ENCODE measurements at places on chromosomes 12 and 14.

DNA sequence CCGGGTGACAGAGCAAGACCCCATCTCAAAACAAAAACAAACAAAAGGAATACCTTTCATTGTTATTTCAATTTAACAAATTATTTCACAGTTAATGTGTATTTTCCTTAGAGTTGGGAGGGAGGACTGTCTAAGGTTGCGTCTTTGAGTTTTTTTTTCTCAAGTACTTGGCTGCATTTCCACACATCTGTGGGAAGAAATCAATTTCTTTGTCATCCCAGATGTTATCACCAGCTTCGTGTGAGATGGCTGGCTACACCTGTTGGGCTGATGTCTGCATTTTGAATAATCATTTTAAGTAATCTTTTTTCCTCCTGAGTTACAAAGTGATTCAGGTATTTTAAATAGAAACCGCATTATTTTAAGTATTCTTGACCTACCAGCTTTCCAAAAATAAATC is 59.4 kb downstream of the EML1 start:
- no peak for DNase-seq

DNA sequence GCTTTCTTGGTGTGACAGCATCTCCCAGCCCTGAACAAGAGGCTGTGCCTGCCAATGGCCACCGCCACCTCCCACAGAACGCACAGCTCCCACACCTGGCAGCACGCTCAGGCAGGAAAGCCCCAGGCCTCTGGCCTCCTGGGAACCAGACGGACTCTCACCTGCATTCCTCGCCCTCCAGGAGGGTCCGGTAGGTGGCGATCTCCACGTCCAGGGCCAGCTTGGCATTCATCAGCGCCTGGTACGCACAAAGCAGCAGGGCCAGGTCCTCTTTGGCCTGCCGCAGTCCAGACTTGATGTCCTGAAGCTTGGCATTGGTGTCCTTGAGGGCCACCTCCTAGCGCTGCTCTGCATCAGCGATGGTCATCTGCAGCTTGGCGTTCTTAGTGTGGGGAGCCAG is 12.1 kb upstream of the KRT77 start:
- no peak for DNase-seq

GRCh38 chr14:21669284-21669683 is 4.3 kb downstream of the OR4E1 start:
- DNase-seq = no peak

DNA sequence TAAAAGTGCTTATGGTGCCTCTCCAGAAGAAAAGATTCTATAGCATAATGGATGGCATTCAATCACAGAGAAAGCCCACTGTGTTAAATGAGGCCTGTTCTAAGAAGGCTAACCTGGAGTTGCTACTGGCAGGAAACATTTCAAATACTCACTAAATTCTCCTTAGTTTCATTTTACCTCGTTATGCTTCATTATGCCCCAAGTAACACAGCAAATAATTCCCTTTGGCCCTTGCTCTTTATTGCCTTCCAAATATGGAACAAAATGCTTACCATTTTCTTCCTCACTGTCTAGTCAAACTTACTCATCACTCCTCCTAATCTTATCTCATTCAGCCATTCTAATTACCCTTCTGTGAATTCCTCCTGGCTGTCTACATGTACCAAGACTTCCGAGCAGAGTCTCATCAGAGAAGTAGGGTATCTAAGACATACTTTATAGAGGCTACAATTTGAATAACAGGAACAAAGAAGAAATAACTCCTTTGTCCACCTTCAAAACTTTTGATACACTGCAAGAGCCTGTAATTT is 292.1 kb upstream of the CLEC14A start:
- no peak for DNase-seq

DNA sequence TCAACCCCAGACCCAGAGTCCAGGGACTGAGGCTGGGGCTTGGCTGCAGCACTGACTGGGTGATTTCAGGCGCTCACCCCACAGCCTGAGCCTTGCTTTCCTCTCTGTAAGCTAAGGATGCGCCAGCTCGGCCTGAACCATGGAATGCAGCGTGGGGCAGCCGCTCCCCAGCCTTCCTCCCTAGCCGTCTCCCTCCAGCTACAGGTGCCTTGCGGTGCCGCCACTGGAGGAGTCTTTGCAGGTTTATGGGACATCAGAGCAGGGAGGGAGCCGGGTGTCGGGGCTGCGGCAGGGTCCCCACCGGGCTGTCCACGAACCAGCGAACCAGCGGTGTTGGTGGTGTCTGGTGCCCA is 19.4 kb downstream of the PPP2R5C start:
- no peak for DNase-seq

DNA sequence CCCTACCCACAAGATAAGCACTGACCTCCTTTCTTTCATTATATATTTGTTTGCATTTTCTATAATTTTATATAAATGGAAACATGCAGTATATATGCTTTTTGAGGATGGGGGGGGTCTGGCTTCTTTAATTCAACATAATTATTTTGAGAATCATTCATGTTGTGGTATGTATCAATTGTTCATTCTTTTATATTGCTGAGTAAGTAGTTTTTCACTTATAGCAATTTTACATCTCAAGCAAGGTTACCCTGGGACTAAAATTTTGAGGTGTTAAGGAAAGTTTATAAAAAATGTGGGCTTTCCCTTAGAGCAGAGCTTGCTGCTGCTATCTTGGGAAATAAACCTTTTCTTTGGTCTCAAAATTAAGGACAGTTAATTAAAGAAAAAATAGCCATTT is 89.9 kb upstream of the EGLN3 start:
- no peak for DNase-seq

DNA sequence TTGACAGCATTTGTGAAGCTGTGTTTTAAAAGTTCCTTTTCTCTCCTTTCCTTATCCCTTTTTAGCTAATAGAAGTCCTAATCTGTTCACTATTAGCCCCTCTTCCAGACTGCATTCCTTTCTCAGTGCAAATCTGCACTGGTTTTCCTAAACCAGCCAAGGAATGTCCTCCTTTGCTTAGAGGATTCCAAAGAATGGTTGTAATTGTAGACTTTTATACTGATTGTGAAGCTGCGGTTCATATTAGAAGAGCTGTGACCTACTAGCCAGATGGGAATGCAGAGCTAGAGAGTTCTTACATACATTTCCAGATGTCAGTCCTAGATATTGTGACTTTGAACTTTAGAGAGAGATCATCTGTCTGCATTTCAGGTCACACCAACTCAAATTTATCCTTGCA is 79.8 kb downstream of the MYRFL start:
- no peak for DNase-seq

- DNase-seq = no peak
Observed at GRCh38 chr12:92111256-92111655, 34.4 kb downstream of the BTG1 start.

- no peak for DNase-seq
Observed at GRCh38 chr14:30125322-30125979, 197.8 kb upstream of the PRKD1 start.

DNA sequence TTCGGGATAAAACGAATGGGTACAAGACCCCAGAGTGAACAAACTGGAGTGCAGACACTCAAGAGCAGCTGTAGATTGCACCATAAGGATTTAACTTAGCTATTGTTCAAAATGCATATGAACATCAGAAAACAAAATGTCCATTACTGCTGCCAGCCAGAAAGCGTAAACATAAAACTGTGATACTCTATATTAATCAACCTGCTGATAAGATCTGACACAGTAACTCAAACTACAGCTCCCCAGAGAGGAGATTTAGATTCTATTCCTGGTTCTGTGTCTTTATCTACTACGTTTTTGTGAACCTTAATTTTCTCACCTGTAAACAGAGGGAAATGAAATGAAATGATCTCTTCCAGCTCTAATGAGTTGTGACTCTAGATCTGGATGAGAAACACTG is 22.3 kb downstream of the LRIG3 start:
- DNase-seq = no peak

GRCh38 chr12:5008661-5009060 is 35.0 kb upstream of the KCNA5 start:
- DNase-seq = no peak

- DNase-seq = no peak
Observed at GRCh38 chr14:89029961-89030694, 205.7 kb downstream of the TTC8 start.

DNA sequence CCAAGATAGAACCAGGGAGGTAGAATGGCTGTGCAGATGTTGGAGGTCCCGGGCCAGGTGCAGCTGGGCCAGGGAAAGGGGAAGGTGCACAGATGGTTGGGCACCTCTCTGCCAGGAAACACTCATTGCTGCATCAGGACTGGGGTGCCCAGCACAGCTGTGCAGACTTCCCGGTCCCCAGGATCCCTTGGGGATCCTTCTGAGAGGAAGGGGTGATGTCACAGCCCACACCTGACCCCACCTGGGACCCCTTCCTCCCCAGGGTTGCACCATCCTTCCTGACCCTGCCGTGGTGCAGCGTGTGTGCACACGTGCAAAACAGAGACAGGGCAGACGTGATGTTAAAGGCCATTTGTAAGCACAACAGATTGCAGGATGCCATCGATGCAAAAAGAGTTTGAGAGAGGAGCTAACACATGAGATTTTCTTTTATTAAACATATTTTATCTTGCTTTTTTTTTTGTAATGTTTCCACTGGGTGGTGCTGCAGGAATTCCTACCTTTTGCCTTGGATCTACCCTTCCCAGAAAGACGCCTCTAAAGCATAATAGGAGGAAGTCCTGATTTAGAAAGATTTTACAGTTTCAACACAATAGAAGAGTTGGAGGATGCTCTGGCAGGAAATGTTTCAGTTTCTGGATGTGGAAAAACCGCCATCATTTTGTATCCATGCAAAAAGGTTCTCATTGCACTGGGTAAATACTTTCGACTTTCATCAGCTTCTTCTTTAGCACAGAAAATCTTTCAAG is 14.8 kb downstream of the ELK3 start:
- DNase-seq = no peak

DNA sequence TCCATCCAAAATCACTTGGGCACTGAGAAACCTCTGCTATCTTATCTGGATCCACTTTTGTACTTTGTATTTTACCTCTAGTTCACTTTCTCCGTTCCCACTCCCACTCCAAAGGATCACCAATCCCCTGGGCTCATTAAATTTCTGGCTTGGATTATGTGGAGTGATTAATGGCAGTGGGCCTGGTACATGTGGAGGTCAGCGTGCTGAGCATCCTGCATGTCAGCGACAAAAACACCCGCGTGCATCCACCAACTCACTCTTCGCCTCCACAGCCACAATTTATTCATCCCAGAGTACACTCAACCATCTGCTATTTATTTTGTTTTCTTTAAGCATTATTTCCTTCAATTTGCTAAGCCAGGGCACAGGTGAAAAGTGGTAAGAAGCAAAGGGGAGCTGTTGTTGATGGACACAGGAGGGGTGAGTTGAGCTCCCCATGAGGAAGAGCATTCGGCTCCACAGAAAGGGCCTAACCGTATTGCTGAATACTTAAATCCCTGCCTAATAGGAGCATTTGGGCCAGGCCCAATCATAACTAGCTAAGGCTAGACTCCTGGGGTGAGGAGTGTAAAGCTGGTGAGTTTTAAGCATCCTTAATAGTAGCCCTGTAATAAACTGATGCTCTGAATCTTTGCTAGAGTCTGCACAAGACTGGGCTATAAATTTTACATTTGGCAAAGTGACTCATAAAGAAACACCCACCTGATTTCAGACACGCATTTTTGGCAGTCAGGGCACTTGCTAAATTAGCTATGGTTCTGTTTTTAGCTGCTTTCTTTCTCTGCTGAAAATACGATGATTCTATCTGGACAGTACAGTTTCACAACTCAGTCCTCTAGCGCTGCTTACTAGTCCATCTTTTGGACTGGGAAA is 137.8 kb downstream of the SLC25A21 start:
- no peak for DNase-seq

DNA sequence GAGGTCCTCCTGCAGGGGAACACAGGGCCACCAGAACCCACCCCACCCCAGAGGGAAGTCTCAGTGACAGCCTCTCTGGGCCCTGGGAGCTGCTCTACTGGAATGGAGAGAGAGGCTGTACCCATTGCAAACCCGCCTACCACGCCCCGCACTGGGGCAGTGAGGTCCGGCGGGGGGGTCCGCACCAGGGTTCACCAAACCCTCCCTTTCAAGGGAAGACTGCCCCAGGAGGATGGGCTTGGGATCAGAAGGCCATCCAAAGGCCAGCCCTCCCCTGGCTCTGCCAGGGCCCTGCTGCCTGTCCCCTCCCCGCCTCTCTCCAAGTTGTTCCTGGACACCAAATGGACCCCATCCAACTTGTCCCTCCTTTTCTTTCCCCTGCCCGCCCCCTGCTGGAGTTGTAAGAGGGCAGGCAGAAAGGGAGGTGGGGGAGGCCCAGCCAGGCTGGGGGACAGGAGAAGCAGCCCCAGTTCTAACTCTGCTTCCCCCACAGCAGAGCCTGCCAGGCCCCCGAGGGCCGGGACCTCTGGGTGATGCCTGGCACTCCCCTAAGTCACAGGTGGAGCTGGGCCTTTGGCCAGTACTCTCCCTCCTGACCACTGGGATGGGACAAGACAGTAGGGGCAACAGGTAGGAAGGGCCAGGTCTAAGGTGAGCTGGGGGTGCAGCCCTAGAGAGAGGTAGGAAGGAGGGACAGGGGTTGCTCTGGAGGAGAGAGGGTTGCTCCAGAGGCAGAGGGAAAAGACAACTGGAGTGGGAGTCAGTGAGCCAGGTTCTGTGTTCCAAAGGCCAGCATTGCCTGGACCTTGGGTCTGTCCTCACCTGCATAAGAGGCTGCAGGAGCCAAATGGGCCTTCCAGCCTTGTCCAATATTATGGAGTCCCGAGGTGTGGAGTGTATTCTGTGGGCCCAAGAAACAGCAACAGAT is 3.2 kb upstream of the DIO3 start:
- DNase-seq = no peak

DNA sequence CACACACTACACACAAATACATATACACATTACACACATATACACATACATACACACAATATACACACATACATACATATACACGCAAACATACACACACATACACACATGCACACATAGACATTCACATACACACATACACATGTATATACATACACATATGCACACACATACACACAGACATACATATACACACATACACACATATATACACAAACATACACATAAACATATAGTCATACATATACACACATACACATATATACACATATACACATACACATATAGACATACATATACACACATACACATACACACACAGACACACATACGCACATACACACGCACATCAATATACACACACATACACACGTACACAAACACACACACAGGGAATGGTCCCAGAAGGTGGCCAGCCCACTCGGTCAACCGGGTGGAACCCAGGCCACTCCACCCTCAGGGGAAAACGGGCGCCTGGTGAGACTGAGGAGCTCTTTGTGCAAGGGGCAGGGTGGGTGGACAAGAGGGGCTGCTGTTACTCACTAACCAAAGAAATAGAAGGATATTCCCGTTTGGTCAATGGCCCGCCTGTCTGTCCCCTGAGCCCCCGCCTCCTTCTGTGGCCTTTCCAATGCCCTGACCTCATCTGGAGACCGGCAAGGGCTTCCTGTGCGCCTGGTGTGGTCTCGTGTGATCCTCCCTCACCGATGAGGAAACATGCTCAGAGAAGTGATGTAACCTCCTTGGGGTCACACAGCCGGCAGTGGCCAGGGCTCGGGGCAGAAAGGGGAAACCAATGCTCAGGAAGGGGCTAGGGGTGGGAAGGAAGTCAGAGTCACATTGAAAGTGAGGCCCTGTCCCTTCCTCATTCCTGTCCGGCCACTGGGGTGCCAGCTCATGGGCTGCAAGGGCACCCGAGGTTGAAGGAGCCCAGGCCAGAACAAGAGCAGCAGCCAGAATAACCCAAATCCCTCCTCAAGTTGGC is 5.3 kb downstream of the TRPV4 start:
- DNase-seq = no peak

GRCh38 chr12:53768976-53769375 is 17.2 kb upstream of the CISTR start:
- DNase-seq = no peak

GRCh38 chr12:7916936-7917335 is 19.1 kb downstream of the SLC2A3 start:
- no peak for DNase-seq
